ENCODE measurements at places on chromosomes 11 and 22. TPM values are rescaled to one million over a fixed set of nuclear protein-coding genes. Genes with fewer than 3 reads are reported as not detected.

GRCh38 chr22:37420686-37421467 is 6.4 kb downstream of the ELFN2 start:
- no peaks in the 10 kb centered on the region for H3K36me3 ChIP-seq
- H3K27ac ChIP-seq: no peak overlapping the region
- no peak overlapping the region for H3K4me3 ChIP-seq
- no peaks in the 10 kb centered on the region for H3K4me1 ChIP-seq

GRCh38 chr22:29062286-29062821 is 723 bp upstream of the C22orf31 start:
- H3K27me3 ChIP-seq: no peaks in the 10 kb centered on the region
- peaks cover 3% of the 10 kb centered on the region for H3K4me1 ChIP-seq
- no peaks in the 10 kb centered on the region for H3K36me3 ChIP-seq
- H3K4me3 ChIP-seq: no peak overlapping the region
- H3K27ac ChIP-seq: no peak overlapping the region
- no peak for DNase-seq

The TEX54 gene
- not detected for total RNA-seq

The TTLL1 gene
- 1.3 TPM for total RNA-seq

The RFPL2 gene
- total RNA-seq: not detected

DNA sequence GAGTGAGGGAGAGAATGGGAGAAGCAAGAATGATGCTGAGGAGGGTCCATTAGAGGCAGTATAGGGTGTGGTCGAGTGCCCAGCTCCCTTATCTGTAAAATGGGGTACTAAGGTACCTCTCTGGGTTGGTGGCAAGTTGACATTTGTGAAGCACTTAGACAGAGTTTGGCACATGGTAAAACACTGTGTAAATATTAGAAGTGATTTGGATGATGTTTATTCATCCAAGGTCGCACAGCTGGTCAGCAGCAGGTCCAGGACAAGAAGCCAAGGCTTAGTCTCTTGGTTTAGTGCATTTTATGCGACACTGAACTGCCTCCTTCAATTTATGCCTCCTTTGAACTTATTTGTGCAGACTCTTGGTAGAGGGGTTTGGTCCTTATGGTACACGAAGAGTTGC is 19.4 kb downstream of the KREMEN1 start:
- peak overlapping the region; percentile 80 for H3K27ac ChIP-seq
- peaks cover 40% of the 10 kb centered on the region for H3K4me1 ChIP-seq
- DNase-seq: no peak
- H3K27me3 ChIP-seq: no peaks in the 10 kb centered on the region
- H3K36me3 ChIP-seq: no peaks in the 10 kb centered on the region

The LRRC4C gene
- total RNA-seq: 0.15 TPM

The CDON gene
- 211 TPM for total RNA-seq

The CSF2RB gene
- total RNA-seq: 0.72 TPM

The SSH3 gene
- 43.9 TPM for total RNA-seq

- no peak overlapping the region for H3K4me3 ChIP-seq
- no peak for DNase-seq
- H3K36me3 ChIP-seq: no peaks in the 10 kb centered on the region
- no peak overlapping the region for H3K27ac ChIP-seq
Measured at GRCh38 chr11:2467695-2468055, 22.9 kb downstream of the KCNQ1 start.

GRCh38 chr11:70423523-70424505 is 25.5 kb downstream of the CTTN start:
- H3K4me1 ChIP-seq: peaks cover 14% of the 10 kb centered on the region
- DNase-seq: no peak
- H3K4me3 ChIP-seq: no peak overlapping the region
- H3K36me3 ChIP-seq: no peaks in the 10 kb centered on the region
- H3K27ac ChIP-seq: no peak overlapping the region

GRCh38 chr11:69644071-69644961 is 3.4 kb downstream of the CCND1 start:
- DNase-seq: peak; percentile 61
- no peak overlapping the region for H3K4me3 ChIP-seq
- no peaks in the 10 kb centered on the region for H3K27me3 ChIP-seq
- peaks cover 3% of the 10 kb centered on the region for H3K4me1 ChIP-seq
- no peak overlapping the region for H3K27ac ChIP-seq
- no peaks in the 10 kb centered on the region for H3K36me3 ChIP-seq

GRCh38 chr11:47099918-47100315 is 76.8 kb downstream of the ARFGAP2 start:
- H3K27ac ChIP-seq: no peak overlapping the region
- no peak for DNase-seq
- no peak overlapping the region for H3K4me3 ChIP-seq
- H3K27me3 ChIP-seq: no peaks in the 10 kb centered on the region

GRCh38 chr11:131393691-131394090 is 23.3 kb downstream of the NTM start:
- H3K27ac ChIP-seq: no peak overlapping the region
- no peaks in the 10 kb centered on the region for H3K4me1 ChIP-seq
- no peaks in the 10 kb centered on the region for H3K27me3 ChIP-seq
- no peak overlapping the region for H3K4me3 ChIP-seq

DNA sequence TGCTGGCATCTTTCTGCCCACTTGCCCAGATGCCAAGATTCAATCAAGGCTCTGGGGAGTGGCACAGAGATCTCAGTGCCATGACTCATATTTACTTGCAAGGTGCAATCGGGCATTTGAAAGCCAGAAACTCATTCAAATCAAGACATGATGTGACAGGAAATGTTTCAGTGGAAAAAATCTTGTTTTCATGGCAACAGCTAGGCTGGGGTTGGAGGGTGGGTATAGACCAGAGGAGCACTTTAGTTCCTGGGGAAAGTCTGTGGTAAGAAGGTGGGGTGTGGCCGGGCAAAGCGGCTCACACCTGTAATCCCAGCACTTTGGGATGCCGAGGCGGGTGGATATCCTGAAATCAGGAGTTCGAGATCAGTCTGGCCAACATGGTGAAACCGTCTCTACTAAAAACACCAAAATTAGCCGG is 1.2 kb downstream of the MAJIN start:
- H3K36me3 ChIP-seq: no peaks in the 10 kb centered on the region
- no peak overlapping the region for H3K27ac ChIP-seq
- H3K27me3 ChIP-seq: no peaks in the 10 kb centered on the region
- H3K4me3 ChIP-seq: no peak overlapping the region

- peaks cover 1% of the 10 kb centered on the region for H3K4me1 ChIP-seq
- no peaks in the 10 kb centered on the region for H3K36me3 ChIP-seq
- H3K4me3 ChIP-seq: no peak overlapping the region
- DNase-seq: no peak
- H3K27ac ChIP-seq: no peak overlapping the region
Measured at GRCh38 chr22:44532552-44532951, 34.5 kb upstream of the RTL6 start.

GRCh38 chr11:64742889-64743590 is 902 bp downstream of the RASGRP2 start:
- peak; percentile 78 for DNase-seq
- no peaks in the 10 kb centered on the region for H3K27me3 ChIP-seq
- H3K27ac ChIP-seq: no peak overlapping the region
- peak overlapping the region; percentile 44 for H3K4me3 ChIP-seq

The PLAAT5 gene
- 1.7 TPM for total RNA-seq

- H3K36me3 ChIP-seq: no peaks in the 10 kb centered on the region
- H3K27ac ChIP-seq: peak overlapping the region; percentile 90
- peaks cover 3% of the 10 kb centered on the region for H3K4me1 ChIP-seq
- H3K4me3 ChIP-seq: peak overlapping the region; percentile 78
Measured at GRCh38 chr11:65861165-65861505, 902 bp downstream of the MUS81 start.

DNA sequence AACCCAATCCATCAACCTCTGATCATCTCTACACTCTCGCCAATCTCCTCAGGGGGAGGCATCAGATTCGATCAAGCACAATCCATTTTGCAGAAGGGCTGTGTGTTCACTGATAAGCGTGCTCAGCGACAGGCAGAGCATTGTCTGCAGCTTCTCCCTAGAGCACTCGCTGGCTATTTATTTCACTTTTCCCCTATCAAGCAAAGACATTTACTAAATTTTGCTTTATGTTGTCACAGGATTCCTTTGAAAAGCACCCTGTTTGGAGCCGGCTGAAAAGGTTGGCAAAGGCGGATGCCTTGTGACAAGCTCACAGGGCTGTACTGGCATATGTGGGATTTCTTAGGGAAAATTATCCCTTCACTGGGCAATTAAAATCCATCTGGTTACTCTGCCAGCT is 1381.5 kb upstream of the TENM4 start:
- H3K36me3 ChIP-seq: no peaks in the 10 kb centered on the region
- no peak overlapping the region for H3K27ac ChIP-seq

The PNPLA5 gene
- total RNA-seq: not detected

GRCh38 chr11:74055938-74056337 is 47.1 kb upstream of the UCP3 start:
- no peak for DNase-seq
- H3K36me3 ChIP-seq: no peaks in the 10 kb centered on the region
- peaks cover 4% of the 10 kb centered on the region for H3K4me1 ChIP-seq
- H3K27ac ChIP-seq: no peak overlapping the region
- no peaks in the 10 kb centered on the region for H3K27me3 ChIP-seq

The PICALM gene
- total RNA-seq: 196 TPM

GRCh38 chr22:24033731-24034130 is 22.6 kb downstream of the CABIN1 start:
- H3K27ac ChIP-seq: no peak overlapping the region
- H3K36me3 ChIP-seq: no peaks in the 10 kb centered on the region
- no peak overlapping the region for H3K4me3 ChIP-seq
- H3K4me1 ChIP-seq: peaks cover 2% of the 10 kb centered on the region
- H3K27me3 ChIP-seq: no peaks in the 10 kb centered on the region

The BTBD10 gene
- total RNA-seq: 31.0 TPM

DNA sequence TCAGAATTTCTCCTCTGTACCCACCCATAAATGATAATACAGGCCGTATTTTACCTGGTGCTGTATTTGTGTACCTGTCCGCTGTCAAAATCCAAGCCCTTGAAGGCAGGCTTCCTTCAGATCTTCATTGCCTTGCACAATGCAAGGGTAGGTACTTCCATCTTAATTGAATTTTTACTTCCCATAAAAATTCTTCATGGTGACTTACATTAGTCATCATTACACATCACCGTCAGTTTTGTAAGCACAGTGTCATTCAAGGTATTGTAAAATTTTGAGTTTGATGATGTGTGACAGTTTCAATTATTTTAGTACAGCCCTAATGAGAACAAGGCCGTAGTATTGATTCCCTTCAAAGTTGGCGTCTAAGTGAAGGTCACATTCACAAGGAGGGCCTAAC is 770 bp upstream of the TSG101 start:
- peak overlapping the region; percentile 94 for H3K4me3 ChIP-seq
- peaks cover 7% of the 10 kb centered on the region for H3K4me1 ChIP-seq
- no peaks in the 10 kb centered on the region for H3K27me3 ChIP-seq
- no peak overlapping the region for H3K27ac ChIP-seq

- H3K4me1 ChIP-seq: no peaks in the 10 kb centered on the region
- no peaks in the 10 kb centered on the region for H3K27me3 ChIP-seq
- peak; percentile 85 for DNase-seq
Measured at GRCh38 chr22:38114484-38115398, 4.3 kb upstream of the BAIAP2L2 start.

DNA sequence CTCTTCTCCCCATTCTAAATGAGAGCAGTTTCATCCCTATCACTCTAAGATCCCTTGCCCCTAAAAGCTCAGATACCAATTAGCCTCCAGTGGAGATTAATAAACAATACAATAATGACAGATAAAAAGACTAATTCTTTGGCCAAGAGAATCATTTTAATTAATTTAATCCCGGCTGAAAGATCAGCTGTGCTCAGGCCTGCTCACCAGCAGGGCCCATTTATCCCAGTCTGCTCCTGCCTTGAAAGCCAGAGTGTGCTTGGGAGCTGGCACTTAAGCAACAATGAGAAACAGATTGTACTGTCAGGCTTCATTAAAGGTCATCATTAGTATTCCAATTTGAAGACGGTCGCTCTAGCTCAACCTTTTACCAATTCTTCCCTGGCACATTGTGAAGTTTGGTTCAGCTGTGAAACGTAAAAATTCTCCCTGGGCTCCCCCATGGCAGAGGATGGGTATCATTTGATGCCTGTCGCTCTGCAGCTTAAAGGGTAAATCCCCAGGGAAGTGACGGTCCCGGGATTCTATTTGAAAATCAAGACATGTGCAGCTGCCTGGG is 36.1 kb upstream of the HTATIP2 start:
- no peak overlapping the region for H3K4me3 ChIP-seq
- no peaks in the 10 kb centered on the region for H3K27me3 ChIP-seq
- H3K4me1 ChIP-seq: no peaks in the 10 kb centered on the region
- no peak overlapping the region for H3K27ac ChIP-seq
- DNase-seq: no peak

The MYOD1 gene
- total RNA-seq: not detected

The KCNC1 gene
- total RNA-seq: not detected

The CCDC188 gene
- total RNA-seq: 0.48 TPM

- no peaks in the 10 kb centered on the region for H3K36me3 ChIP-seq
- no peaks in the 10 kb centered on the region for H3K4me1 ChIP-seq
- no peaks in the 10 kb centered on the region for H3K27me3 ChIP-seq
Measured at GRCh38 chr11:113338730-113339129, 24.3 kb downstream of the TTC12 start.

DNA sequence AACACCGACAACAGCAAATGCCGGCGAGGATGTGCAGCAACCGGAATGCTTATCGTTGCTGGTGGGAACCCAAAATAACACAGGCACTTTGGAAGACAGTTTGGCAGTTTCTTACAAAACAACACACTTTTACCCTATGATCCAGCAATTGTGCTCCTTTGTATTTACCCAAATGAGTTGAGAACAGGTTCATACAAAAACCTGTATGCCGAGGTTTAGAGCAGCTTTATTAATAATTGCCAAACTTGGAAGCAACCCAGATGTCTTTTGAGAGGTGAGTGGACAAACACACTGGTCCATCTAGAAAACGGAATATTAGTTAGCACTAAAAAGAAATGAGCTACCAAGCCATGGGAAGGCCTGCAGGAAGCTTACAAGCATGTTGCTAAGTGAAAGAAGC is 118.9 kb downstream of the CTTN start:
- no peak overlapping the region for H3K27ac ChIP-seq
- no peaks in the 10 kb centered on the region for H3K27me3 ChIP-seq
- H3K36me3 ChIP-seq: no peaks in the 10 kb centered on the region

The GAB2 gene
- total RNA-seq: 64.6 TPM

The KRTAP5-7 gene
- 0.22 TPM for total RNA-seq

The ZC3H12C gene
- 19.7 TPM for total RNA-seq

The CDC45 gene
- total RNA-seq: 0.87 TPM

The CRYBB2 gene
- not detected for total RNA-seq

- peaks cover 2% of the 10 kb centered on the region for H3K4me1 ChIP-seq
- no peaks in the 10 kb centered on the region for H3K27me3 ChIP-seq
- no peak for DNase-seq
- H3K4me3 ChIP-seq: no peak overlapping the region
Measured at GRCh38 chr11:128886406-128887124, 4.6 kb upstream of the KCNJ5 start.
